ENCODE measurements at places on chromosomes 1 and 21. TPM values are rescaled to one million over a fixed set of nuclear protein-coding genes. Genes with fewer than 3 reads are reported as not detected.
A peak's percentile ranks its signal among the peaks of the same experiment; 100 is the strongest.

DNA sequence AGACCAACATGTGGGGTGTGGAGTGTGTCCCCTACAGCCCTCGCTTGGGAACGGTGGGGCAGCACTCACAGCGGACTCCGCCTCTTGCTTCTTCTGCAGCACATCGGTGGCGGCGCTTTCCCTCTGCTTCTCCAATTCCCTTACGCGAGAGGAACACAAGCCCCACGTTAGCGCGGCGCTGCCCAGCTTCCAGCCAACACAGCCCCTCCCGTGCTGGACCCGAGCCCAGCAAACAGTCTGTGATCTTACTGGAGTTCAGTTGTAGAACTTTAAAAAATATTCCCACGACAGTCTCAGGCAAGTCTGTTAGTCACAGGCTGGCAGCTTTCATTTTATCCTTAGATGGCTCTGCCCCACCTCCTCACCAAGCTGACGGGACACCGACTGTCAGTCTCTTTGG lies 13.6 kb downstream of the THAP3 start:
- no peak overlapping the region for H3K4me3 ChIP-seq
- no peaks in the 10 kb centered on the region for H3K4me1 ChIP-seq
- H3K27me3 ChIP-seq = no peaks in the 10 kb centered on the region

DNA sequence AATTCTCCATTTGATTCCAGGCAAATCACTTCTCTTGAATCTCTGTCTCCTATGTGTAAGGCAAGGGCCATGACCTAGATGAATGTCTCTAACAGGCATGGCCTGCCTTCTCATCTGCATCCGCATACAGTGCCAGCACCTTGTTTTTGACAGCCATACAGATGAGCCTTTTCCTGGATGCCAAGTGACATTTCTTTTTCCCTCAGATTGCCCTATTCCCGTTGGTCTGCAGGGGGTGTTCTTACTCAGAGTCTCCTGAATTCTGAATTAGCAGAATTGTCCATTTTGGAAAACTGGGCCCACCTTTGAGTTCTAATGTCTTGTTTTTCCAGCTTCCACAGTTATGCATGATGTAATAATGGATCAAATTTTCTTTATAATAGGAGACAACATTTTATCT lies 88.0 kb upstream of the ADAR start:
- H3K27ac ChIP-seq = no peak overlapping the region
- DNase-seq = no peak
- no peaks in the 10 kb centered on the region for H3K36me3 ChIP-seq
- no peak overlapping the region for H3K4me3 ChIP-seq

GRCh38 chr1:52955129-52955970 lies 28.3 kb downstream of the SCP2 start:
- H3K27me3 ChIP-seq = no peaks in the 10 kb centered on the region
- no peak overlapping the region for H3K27ac ChIP-seq
- peaks cover 8% of the 10 kb centered on the region for H3K36me3 ChIP-seq
- DNase-seq = peak; percentile 11
- H3K4me3 ChIP-seq = no peak overlapping the region

- no peak overlapping the region for H3K4me3 ChIP-seq
- peak; percentile 13 for DNase-seq
- no peaks in the 10 kb centered on the region for H3K4me1 ChIP-seq
Measured at GRCh38 chr1:237681210-237681609, 209.5 kb downstream of the ZP4 start.

DNA sequence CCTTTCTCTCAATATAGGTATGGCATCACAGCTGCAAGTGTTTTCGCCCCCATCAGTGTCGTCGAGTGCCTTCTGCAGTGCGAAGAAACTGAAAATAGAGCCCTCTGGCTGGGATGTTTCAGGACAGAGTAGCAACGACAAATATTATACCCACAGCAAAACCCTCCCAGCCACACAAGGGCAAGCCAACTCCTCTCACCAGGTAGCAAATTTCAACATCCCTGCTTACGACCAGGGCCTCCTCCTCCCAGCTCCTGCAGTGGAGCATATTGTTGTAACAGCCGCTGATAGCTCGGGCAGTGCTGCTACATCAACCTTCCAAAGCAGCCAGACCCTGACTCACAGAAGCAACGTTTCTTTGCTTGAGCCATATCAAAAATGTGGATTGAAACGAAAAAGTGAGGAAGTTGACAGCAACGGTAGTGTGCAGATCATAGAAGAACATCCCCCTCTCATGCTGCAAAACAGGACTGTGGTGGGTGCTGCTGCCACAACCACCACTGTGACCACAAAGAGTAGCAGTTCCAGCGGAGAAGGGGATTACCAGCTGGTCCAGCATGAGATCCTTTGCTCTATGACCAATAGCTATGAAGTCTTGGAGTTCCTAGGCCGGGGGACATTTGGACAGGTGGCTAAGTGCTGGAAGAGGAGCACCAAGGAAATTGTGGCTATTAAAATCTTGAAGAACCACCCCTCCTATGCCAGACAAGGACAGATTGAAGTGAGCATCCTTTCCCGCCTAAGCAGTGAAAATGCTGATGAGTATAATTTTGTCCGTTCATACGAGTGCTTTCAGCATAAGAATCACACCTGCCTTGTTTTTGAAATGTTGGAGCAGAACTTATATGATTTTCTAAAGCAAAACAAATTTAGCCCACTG lies 11.5 kb downstream of the HIPK1 start:
- H3K4me3 ChIP-seq = no peak overlapping the region
- H3K36me3 ChIP-seq = no peaks in the 10 kb centered on the region
- H3K27ac ChIP-seq = peak overlapping the region; percentile 45
- DNase-seq = no peak
- peaks cover 81% of the 10 kb centered on the region for H3K4me1 ChIP-seq
- H3K27me3 ChIP-seq = no peaks in the 10 kb centered on the region

TMEM59 gene
- 354 TPM for total RNA-seq

USH2A gene
- total RNA-seq = not detected

DNA sequence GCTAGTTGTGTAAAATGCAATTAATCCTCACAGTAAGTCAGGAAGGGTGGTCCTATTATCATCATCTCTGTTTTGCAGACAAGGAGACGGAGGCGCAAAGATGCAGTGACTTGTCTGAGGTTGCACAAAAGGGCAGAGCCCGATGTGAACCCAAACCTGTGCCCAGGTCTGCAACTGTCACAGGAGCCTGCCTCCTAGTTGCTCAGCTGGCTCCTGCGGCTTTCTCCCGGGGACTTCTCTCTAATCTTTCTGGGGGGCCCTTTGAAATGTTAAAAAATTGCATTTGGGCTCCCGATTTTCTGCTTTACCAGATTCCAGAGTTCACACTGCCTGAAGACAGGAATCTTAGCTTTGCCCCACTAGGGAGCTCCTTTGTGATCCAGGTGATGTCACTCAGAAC lies 9.4 kb downstream of the CNR2 start:
- peaks cover 5% of the 10 kb centered on the region for H3K27me3 ChIP-seq
- H3K36me3 ChIP-seq = no peaks in the 10 kb centered on the region
- no peak overlapping the region for H3K4me3 ChIP-seq

DNA sequence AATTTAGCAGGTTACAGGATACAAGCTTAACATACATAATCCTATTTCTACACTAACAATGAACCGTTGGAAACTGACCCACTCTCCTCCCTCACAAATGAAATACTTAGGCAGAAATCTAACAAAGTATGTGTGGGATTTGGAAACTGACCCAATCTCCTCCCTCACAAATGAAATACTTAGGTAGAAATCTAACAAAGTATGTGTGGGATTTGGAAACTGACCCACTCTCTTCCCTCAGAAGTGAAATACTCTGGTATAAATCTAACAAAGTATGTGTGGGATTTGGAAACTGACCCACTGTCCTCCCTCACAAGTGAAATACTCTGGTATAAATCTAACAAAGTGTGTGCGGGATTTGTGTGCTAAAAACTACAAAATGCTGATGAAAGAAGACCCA lies 60.3 kb downstream of the TRAF5 start:
- H3K27me3 ChIP-seq = no peaks in the 10 kb centered on the region
- DNase-seq = no peak
- H3K36me3 ChIP-seq = no peaks in the 10 kb centered on the region
- no peak overlapping the region for H3K4me3 ChIP-seq
- no peaks in the 10 kb centered on the region for H3K4me1 ChIP-seq

GRCh38 chr1:109667452-109668122 lies at the start of gene GSTM2:
GSTM2 (plus strand) TSS chr1:109668057; CDS start chr1:109668116, 59 bp downstream.
- no peak within 1 kb of the TSS for H3K27ac ChIP-seq
- peak within 1 kb of the TSS; percentile 44 for H3K4me3 ChIP-seq
- no peaks in the 10 kb centered on the region for H3K27me3 ChIP-seq
- no peaks in the 10 kb centered on the region for H3K4me1 ChIP-seq
- H3K36me3 ChIP-seq = no peaks in the 10 kb centered on the region
- DNase-seq = peak; percentile 95

GRCh38 chr1:166947398-166948043 lies 27.8 kb downstream of the ILDR2 start:
- H3K4me1 ChIP-seq = peaks cover 2% of the 10 kb centered on the region
- no peak overlapping the region for H3K4me3 ChIP-seq
- no peaks in the 10 kb centered on the region for H3K27me3 ChIP-seq
- no peak overlapping the region for H3K27ac ChIP-seq
- H3K36me3 ChIP-seq = no peaks in the 10 kb centered on the region

- H3K4me3 ChIP-seq = no peak overlapping the region
- no peaks in the 10 kb centered on the region for H3K4me1 ChIP-seq
- DNase-seq = no peak
- no peaks in the 10 kb centered on the region for H3K36me3 ChIP-seq
- peaks cover 16% of the 10 kb centered on the region for H3K27me3 ChIP-seq
Measured at GRCh38 chr1:111961016-111961415, 28.5 kb downstream of the KCND3 start.

ELAPOR1 gene
- 6.3 TPM for total RNA-seq

- H3K27ac ChIP-seq = no peak overlapping the region
- H3K4me3 ChIP-seq = no peak overlapping the region
- no peaks in the 10 kb centered on the region for H3K4me1 ChIP-seq
- H3K36me3 ChIP-seq = no peaks in the 10 kb centered on the region
- peak; percentile 49 for DNase-seq
Measured at GRCh38 chr1:40839943-40840335, 22.2 kb downstream of the CITED4 start.

- H3K36me3 ChIP-seq = no peaks in the 10 kb centered on the region
- no peak for DNase-seq
- H3K4me3 ChIP-seq = no peak overlapping the region
Measured at GRCh38 chr21:44815225-44815624, 2.6 kb downstream of the SUMO3 start.

GRCh38 chr1:14599183-14599791 lies 802 bp downstream of the KAZN start:
- peak; percentile 26 for DNase-seq
- no peaks in the 10 kb centered on the region for H3K4me1 ChIP-seq
- peaks cover 96% of the 10 kb centered on the region for H3K27me3 ChIP-seq
- H3K27ac ChIP-seq = no peak overlapping the region
- H3K36me3 ChIP-seq = no peaks in the 10 kb centered on the region

- no peak overlapping the region for H3K27ac ChIP-seq
- no peak for DNase-seq
- H3K27me3 ChIP-seq = no peaks in the 10 kb centered on the region
- peaks cover 29% of the 10 kb centered on the region for H3K36me3 ChIP-seq
- no peaks in the 10 kb centered on the region for H3K4me1 ChIP-seq
- no peak overlapping the region for H3K4me3 ChIP-seq
Measured at GRCh38 chr1:28718166-28718565, 18.6 kb upstream of the YTHDF2 start.

GRCh38 chr1:198595765-198596164 lies 43.1 kb upstream of the PTPRC start:
- no peak for DNase-seq
- no peaks in the 10 kb centered on the region for H3K4me1 ChIP-seq
- H3K4me3 ChIP-seq = no peak overlapping the region

- no peaks in the 10 kb centered on the region for H3K36me3 ChIP-seq
- H3K27me3 ChIP-seq = no peaks in the 10 kb centered on the region
- no peak for DNase-seq
- H3K4me1 ChIP-seq = no peaks in the 10 kb centered on the region
- H3K4me3 ChIP-seq = no peak overlapping the region
Measured at GRCh38 chr1:181086091-181086490, 2.4 kb upstream of the IER5 start.

- no peak for DNase-seq
- no peak overlapping the region for H3K27ac ChIP-seq
- no peak overlapping the region for H3K4me3 ChIP-seq
- no peaks in the 10 kb centered on the region for H3K27me3 ChIP-seq
- no peaks in the 10 kb centered on the region for H3K4me1 ChIP-seq
- H3K36me3 ChIP-seq = no peaks in the 10 kb centered on the region
Measured at GRCh38 chr21:16550917-16551741, 821.3 kb downstream of the USP25 start.

DTL gene
- 8.7 TPM for total RNA-seq

LAX1 gene
- 0.93 TPM for total RNA-seq

SLC5A9 gene
- total RNA-seq = 0.47 TPM

- no peaks in the 10 kb centered on the region for H3K4me1 ChIP-seq
- no peaks in the 10 kb centered on the region for H3K27me3 ChIP-seq
- no peak overlapping the region for H3K4me3 ChIP-seq
- H3K27ac ChIP-seq = no peak overlapping the region
Measured at GRCh38 chr1:52204696-52205095, 62.8 kb downstream of the ZFYVE9 start.

DNA sequence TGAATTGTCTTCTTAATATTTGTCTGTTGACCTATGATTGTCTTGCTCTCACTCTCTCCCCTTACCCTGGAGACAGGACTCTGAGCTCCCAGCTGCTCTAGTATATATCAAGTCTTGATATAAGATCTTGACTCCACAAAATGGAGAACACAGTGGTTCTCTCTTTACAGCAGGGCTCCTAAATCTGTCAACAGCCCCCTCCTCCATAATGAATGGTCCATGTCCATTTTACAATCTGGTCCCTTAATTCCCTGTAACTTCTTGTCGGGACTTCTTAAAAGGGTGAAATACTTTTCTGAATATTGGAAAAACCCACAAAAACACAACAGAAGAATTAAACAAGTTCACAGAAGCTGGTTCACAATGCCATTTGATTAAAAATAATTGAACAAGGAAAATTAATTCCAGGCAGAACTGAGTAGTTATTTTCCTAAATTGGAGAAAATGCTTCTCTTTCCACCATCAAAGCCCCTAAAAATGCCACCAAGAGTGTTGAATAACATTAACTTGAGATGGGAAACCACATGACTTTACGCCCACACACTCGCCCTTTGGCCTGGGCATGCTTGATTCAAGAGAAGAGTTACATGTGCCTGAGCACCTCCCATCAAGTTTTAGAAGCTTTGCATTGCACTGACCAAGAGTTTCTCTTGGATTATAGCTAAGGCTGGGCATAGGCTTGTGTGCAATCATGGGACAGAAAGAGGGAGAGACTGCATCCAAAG lies 109.8 kb downstream of the TOMM20 start:
- H3K4me1 ChIP-seq = no peaks in the 10 kb centered on the region
- no peaks in the 10 kb centered on the region for H3K27me3 ChIP-seq
- H3K36me3 ChIP-seq = no peaks in the 10 kb centered on the region

NCMAP gene
- total RNA-seq = 7.8 TPM

TMEM63A gene
- 77.4 TPM for total RNA-seq

GJA5 gene
- 68.2 TPM for total RNA-seq

GRCh38 chr1:226809785-226810571 lies 60.4 kb upstream of the PSEN2 start:
- H3K27ac ChIP-seq = no peak overlapping the region
- DNase-seq = no peak
- H3K4me3 ChIP-seq = no peak overlapping the region
- H3K27me3 ChIP-seq = no peaks in the 10 kb centered on the region

- peaks cover 14% of the 10 kb centered on the region for H3K27me3 ChIP-seq
- H3K27ac ChIP-seq = no peak overlapping the region
- H3K4me3 ChIP-seq = no peak overlapping the region
- H3K4me1 ChIP-seq = no peaks in the 10 kb centered on the region
- DNase-seq = no peak
Measured at GRCh38 chr1:7302126-7302525, 469.0 kb upstream of the VAMP3 start.

Data from left lung (tissue), 14 donors.